ENCODE measurements at places on chromosomes 1 and 21.

GRCh38 chr1:242523719-242524570 lies 552 bp downstream of the PLD5 start:
- peak; percentile 88 for DNase-seq

DNA sequence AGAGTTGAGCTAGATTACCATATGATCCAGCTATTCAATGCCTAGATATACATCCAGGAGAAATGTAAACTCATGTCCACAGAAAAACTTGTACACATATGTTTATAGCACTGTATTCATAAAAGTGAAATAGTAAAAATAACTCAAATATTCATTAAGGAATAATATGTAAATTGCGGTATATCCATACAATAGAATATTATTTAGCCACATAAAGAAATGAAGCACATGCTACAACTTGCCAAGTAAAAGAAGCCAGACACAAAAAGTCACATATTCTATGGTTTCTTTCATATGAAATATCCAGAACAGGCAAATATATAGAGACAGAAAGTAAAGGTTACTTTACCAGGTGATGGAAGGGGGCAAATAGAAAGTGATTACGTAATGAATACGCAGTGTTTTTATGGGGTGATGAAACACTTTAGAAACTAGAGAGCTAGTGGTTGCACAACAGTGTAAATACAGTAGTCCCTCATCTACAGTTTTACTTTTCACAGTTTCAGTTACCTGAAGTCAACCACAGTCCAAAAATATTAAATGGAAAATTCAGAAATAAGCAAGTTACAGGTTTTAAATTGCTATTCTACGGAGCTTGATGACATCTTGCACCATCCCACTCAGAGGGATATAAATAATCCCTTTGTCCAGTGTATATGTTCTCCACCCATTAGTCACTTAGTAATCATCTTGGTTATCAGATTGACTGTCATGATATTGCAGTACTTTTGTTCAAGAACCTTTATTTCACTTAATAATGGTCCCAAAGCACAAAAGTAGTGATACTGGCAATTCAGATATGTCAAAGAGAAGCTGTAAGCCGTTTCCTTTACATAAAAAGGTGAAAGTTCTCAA lies 62.3 kb downstream of the ZNF644 start:
- DNase-seq: no peak

DNA sequence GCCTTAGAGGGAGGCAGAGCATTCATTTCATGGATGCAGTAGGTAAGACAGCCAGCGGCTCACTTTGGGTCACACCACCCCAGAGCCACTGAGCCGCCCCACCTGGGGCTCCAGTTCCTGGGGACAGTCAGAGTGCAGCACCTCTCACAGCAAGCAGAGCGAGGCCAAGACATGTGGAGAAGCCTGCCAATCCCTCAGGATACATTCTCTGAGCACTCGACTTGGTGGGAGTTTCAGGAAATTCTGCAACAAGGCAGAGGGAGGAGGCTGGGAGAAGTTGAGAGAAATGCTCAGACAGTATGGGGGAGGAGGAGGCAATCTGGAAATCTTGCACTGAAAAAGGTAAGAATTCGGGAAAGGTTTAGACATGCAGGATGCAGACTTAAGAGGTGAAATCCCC lies 60.8 kb upstream of the WLS start:
- DNase-seq: no peak

DNA sequence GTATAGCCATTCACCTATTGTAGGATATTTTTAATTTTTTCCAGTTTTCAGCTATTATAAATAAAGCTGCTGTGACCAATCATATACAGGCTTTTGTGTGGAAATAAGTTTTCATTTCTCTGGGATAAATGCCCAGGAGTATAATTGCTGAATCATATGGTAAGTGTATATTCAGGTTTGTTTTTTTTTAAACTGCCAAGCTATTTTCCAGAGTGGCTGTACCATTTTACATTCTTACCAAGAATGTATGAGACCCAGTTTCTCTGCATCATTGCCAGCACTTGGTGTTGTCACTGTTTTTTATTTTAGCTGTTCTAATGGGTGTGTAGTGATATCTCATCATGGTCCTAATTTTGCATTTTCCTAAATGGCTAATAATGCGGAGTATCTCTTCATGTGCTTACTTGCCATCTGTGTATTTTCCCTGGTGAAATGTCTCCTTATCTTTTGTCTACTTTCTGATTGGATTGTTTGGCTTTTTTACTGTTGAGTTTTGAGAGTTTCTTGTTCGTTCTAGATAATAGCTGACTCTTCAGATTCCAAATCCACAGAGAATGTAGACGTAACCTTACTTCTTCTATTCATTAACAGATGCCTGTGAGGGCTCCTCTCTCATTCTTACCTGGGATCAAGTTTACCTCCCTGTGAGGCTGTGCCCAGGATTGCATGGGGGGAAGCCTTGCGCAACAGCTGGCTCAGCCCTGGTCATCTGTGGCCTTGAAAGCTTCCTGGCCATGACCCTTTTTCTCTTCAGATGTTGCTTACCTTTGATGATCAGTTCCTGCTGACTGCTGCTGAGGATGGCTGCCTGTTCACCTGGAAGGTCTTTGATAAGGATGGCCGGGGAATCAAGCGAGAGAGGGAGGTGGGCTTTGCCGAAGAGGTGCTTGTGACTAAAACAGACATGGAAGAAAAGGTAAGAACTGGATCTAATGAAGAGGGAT lies 42.6 kb downstream of the CFAP57 start:
- no peak for DNase-seq

DNA sequence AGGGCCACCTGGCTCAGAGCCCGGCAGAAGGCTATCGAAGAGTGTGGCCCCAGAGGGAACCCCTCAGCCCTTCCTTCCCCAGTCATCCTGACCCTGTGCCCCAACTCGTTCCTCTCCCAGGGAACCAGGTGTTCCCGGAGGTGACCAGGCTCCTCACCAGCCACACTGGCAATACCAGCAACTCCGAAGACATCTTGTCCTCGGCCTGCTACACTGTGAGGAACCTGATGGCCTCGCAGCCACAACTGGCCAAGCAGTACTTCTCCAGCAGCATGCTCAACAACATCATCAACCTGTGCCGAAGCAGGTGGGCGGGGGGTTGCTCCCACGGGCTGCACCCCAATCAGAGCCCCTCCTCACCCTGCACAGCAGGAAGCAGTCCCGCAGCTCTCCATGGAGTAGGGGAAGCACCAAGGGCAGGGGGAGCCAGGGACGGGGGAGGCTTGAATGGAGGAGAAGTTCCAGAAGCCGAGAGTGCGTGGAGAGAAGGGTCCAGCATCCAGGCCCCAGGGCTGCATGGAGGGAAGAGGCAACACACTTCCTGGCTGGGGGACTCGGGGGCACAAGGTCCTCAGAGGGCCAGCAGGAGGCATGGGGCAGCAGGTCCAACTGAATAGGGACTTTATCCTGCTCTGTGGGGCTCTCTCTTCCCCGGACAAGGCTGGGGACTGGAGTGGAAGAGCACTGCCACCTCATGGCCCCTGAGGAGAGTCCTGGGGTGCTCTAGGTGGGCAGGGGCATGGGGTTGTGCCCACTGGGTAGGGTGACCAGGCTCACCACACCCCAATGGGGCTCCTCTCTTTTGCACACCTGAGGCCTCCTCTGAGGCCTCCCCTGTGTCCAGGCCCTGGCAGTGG lies 41.7 kb downstream of the PKP1 start:
- no peak for DNase-seq

- DNase-seq: peak; percentile 10
These were observed 125.9 kb downstream of the MAST2 start for GRCh38 chr1:45929257-45929687.

- DNase-seq: no peak
These were observed 67.1 kb downstream of the UBE2T start for GRCh38 chr1:202274611-202275010.
